ENCODE measurements at places on chromosomes 16 and 17.
A peak's percentile ranks its signal among the peaks of the same experiment; 100 is the strongest.

DNA sequence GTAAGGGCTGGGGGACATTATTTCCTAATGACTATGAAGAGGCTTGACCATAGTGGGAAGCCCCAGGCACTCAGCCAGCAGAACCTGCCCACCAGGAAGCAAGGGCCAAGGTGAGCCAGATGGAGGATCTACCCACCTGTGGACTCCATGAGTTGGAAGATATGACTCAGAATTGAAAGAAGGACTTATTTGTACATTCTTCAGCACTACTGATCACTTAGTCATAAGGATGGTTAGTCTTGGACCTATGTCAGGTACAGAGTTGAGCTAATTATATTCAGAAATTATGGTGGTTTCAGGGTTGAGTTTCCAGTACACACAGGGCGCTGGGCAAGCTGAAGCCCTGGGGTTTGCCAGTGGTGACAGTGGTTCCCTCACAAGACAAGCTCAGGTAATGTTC lies 24.0 kb upstream of the GRIN2A start:
- no peak for DNase-seq

DNA sequence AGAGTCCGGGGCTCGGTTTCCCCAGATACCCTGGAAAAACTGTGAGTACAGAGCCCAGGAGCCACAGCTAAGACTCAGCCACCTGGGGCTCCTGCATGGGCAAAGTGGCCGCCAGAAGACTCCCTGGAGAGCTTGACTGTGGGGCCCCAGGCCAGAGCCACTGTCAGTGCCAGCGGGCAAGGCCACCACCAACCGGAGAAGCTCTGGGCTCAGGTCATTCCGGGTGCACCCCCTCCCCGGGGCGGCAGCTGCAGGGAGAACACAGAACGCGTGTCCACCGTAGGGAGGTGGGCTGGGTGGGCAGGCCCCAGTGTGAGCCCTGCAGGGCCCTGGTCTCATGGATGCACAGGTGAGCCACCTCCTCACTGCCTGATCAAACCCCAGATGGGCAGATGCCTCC lies 22.3 kb upstream of the RBFOX3 start:
- DNase-seq = no peak

GRCh38 chr16:68994324-68994723 lies 111.1 kb upstream of the HAS3 start:
- no peak for DNase-seq

DNA sequence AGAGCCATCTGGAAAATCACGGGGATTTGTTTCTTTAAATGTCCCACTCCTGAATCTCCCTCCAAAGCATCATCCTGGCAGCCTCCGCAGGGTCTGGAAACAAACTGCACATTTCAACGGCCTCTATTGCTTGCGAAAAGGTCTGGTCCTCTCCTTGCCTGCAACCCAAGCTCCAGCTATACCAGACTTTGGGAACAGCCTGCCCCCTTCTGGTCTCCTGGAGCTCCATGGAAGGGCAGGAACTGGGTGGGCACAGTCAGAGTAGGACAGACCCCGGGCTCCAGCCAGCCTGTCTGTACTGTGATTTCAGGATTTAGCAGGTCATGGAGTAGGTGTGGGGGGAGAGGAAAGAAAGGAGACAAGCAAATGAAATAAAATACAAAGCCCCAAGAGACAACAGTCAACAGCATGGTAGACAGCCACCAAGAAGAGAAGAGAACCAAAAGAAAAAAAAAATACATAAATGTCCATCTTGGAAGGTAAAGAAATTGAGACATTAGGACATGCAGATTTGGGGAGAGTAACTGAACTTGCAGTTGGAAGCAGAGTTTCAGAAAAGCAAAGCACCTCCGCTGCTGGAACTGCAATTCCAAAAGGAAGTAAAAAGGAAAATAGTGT lies 2.7 kb downstream of the XYLT1 start:
- DNase-seq = no peak

DNA sequence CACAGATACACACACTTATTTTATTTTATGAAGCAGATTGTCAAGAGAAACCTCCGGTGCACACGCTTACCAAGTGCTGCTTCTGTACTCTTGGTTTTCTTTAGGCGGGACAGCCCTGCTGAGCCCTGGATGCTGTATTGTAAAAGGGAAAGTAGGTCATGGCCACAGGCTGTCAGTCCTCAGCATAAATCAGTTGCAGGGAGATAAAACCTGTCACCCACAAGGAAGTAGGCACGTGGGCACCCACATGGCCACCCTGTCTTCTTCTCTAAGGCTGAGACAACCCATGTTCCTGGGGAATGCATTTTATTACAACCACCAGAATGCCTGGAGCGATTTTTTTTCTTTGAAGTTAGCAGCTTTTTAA lies 59.3 kb downstream of the ASIC2 start:
- DNase-seq = peak; percentile 31

- no peak for DNase-seq
These were observed 50.5 kb upstream of the SALL1 start for GRCh38 chr16:51201604-51202003.

GRCh38 chr17:43330876-43331639 lies 67.7 kb upstream of the ARL4D start:
- DNase-seq = no peak

DNA sequence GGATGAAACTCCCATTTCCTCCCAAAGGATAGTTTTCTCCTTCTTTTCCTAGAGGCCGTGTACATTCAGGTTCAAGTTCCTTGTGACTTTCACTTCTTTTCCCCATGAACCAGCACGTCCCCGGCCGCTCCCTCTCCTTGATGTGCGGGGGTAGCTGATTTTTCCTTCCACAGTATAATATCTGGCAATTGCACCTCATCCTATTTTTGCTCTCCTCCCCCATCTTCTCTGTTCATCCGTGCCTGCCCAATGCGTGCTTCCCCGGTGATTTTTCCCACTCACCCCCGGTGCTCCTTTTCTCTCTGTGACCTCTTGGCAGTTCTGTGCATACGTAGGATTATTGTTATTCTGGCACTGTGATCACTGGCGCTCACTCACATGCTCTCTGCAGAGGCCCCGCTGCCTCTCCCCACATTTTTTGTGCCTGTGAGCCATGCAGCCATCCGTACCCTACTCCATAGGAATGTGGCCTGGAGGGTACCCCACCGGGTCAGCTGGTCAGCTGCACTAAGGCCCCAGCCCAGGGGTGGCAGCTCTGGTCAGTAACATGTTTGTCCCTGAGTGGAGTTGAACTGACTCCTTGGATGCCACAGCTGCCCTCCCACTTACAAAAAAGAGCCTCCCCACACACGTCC lies 100.0 kb downstream of the NTN1 start:
- DNase-seq = no peak

GRCh38 chr16:3431779-3432219 lies 11.5 kb downstream of the ZNF597 start:
- DNase-seq = peak; percentile 38

- no peak for DNase-seq
These were observed 14.3 kb upstream of the RBBP6 start for GRCh38 chr16:24524855-24525677.

DNA sequence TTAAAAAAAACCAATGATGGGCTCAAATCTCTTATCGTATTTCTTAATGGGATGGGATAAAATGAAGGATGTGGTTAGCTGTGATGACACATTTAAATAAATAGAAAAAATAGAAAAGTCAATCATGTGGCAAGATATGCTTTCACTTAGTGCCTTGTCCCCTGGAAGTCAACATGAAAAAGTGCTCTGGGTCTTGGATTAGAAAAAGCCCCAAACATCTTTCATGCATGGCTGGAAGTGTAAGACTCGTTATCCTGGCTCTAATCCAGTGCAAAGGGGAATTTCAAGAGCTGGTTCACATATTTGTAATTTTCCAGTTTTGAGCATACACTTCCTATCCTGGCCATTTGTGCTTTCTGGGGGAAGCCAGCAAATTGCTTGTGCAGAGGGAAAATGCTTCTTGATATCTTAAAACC lies 160.9 kb downstream of the MAP2K6 start:
- no peak for DNase-seq

DNA sequence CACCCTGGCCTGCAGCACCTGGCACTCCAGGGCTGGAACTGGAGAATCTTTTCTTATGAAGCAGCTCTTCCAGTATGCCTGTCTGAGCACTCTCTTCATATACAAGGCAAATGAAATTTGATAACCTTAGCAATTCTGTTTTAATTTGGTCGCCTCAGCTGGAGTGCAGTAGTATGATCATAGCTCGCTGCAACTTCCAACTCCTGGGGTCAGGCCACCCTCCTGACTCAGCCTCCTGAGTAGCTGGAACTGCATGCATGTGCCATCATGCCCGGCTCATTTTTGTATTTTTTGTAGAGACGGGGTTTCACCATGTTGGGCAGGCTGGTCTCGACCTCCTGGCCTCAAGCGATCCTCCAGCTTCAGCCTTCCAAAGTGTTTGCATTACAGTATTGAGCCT lies 140.8 kb upstream of the CHMP6 start:
- DNase-seq = no peak

DNA sequence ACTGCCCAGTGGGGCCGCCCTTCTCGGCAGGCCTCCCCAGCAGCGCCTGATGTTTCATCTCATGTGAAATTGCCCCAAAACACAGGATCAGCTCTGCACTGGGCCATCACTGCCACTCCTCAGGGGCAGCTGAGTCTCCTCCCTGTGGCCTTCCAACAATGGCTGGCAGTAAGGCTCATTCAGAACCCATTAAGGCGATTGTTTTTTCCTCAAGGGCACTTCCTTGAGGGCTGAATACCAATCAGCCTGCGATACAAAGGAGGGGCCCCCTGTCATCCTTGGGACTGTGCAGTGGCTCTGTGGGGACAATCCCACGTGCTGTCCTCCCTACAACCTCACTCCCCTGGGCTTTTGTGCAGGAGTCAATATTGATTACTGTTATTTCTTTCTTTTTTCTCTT lies 47.5 kb downstream of the XYLT1 start:
- no peak for DNase-seq

- DNase-seq = no peak
These were observed 9.8 kb downstream of the UNC13D start for GRCh38 chr17:75834279-75834920.

- no peak for DNase-seq
These were observed 76.5 kb upstream of the GSE1 start for GRCh38 chr16:85536411-85537330.

- no peak for DNase-seq
These were observed 393.4 kb downstream of the HAPSTR1 start for GRCh38 chr16:9484881-9485280.

DNA sequence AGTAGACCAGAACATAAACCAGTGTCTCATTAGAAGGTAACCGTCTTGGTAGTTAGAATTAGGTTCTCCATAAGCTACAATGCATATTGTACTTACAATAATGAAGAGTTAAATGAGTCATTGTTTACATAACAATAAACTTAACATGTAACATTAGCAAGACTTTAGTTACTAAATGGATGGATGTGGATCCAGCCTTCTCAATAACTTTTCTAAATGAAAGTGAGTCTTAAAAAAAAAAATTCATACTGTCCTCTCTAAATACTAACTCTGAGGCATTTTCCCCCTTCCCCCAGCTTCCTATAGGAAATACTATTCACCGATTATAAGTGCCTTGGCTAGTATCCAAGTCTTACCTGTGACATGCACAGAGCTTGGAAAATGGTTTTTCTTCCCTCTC lies 155.3 kb downstream of the CYB561 start:
- no peak for DNase-seq

DNA sequence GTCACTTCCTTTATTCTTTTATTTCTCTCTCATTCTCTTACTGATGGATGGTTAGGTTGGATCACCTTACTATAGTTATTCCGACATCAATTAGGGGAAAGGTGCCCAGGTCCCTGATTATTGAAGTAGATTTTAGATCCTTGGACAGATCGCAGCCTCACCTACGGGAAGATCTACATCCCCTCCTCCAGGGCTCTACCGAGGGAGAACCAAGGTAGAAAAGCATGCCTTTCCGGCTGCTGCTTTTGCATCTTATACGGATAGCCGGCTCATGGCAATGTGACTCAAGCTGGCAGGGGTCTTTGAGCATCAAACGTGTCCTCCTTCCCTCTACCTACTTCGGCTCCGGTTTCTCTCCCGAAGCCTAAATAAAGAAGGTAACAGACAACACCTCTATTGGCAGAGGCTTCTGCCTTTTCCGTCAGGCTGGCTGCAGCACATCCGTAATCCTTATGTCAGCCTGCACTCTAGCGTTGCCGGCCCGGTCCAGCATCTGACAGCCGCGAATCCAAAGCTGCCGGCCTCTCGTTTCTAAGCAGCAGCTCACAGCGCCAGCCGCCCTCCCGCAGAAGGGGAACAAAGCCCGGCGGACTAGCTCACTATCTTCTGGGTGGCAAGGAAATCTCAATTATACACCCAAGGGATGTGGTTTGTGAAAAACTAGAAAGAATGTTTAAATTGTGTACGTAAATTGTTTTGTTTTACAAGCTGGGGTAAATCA lies 46.9 kb downstream of the IRX6 start:
- no peak for DNase-seq

GRCh38 chr16:4465977-4466779 lies 8.2 kb downstream of the NMRAL1 start:
- peak; percentile 77 for DNase-seq

DNA sequence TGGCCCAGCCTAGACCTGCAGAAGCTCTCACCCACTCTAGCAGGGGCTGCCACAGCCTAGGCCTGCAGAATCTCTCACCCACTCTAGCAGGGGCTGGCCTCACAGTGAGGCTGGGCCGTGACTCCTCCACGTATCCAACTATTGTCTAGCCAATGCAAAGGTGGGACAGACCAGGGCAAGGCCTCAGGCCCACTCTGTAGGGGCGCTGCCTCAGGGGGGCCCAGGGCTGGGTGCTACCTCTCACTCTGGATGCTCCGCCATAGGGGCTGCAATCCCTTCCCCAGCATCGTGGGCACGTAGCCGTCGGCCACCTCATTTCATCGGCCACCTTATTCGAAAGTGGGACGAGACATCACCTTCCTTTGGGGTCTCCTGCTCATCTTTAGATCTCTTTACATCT lies 51.7 kb downstream of the RPH3AL start:
- DNase-seq = no peak

DNA sequence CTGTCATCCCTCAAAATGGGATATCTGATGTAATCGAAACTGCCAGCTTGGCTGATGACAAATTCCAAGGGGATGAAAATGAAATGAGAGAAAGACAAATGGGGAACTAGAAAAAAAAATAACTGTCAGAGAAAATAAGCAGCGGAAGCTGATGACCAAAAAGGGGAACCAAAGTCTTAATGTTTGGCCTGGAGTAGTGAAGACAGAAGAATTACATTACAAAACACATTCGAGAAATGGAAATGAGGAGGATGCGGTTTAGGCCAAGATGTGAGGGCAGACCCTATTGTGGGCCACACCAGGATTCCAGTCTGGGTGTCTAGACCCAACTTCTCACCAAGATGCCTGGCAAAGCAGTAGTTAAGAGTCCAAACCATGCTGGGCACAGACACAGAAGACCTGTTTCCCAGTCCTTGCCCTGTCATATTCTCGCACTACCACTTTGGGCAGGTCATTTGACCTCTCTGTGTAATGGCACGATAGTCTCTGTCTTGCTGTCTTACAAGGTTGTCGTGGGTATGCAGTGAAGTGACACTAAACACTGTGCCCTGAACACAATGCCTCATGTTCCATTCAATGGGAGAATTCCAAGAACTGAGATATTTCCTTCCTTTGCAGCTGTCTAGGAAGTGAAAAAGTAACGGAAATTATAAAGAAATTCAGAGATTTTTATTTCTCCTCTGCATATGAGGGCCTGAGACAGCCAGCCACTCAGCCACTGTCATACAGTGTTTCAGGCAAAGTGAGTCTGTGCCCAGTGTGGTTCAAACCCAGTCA lies 12.3 kb upstream of the CCL2 start:
- no peak for DNase-seq

GRCh38 chr17:61132524-61132923 lies 267.1 kb upstream of the TBX2 start:
- DNase-seq = no peak

- DNase-seq = no peak
These were observed 20.7 kb downstream of the MARCHF10 start for GRCh38 chr17:62787366-62787765.

GRCh38 chr16:10088380-10088793 lies 93.8 kb downstream of the GRIN2A start:
- no peak for DNase-seq

Measured in effector memory CD8-positive, alpha-beta T cell (primary cell).